Activated CD8-positive, alpha-beta memory T cell treated with anti-CD3 and anti-CD28 coated beads, Interleukin-2, amount 10 ng/mL, durations not matched to agents 7 days and 5 days (primary cell): ENCODE measurements at places on chromosomes 5 and 9. TPM values are rescaled to one million over a fixed set of nuclear protein-coding genes. Genes with fewer than 3 reads are reported as not detected.

The FOXI1 gene
- total RNA-seq = not detected

The BAAT gene
- total RNA-seq = not detected

The APBA1 gene
- total RNA-seq = 3.6 TPM

The RGS3 gene
- 76.4 TPM for total RNA-seq

The CDK5RAP2 gene
- total RNA-seq = 79.8 TPM

The ITK gene
- 215 TPM for total RNA-seq

The IDNK gene
- 6.2 TPM for total RNA-seq

The IL33 gene
- total RNA-seq = not detected

The IL3 gene
- total RNA-seq = 1.5 TPM

The QRFP gene
- total RNA-seq = not detected

The SLC2A8 gene
- total RNA-seq = 12.1 TPM

The ITGA2 gene
- total RNA-seq = 17.6 TPM

The ERGIC1 gene
- total RNA-seq = 30.9 TPM

The PCDHGA1 gene
- total RNA-seq = not detected

The OBP2B gene
- total RNA-seq = not detected

The HMCN2 gene
- not detected for total RNA-seq

The SLCO4C1 gene
- 0.35 TPM for total RNA-seq

The GMCL2 gene
- not detected for total RNA-seq

The CDH9 gene
- not detected for total RNA-seq

The GRM6 gene
- total RNA-seq = not detected

The DIPK1B gene
- total RNA-seq = not detected

The NKD2 gene
- 4.2 TPM for total RNA-seq

The PDE6A gene
- total RNA-seq = not detected

The HNRNPK gene
- 781 TPM for total RNA-seq

The HRCT1 gene
- not detected for total RNA-seq

The PRRT1B gene
- total RNA-seq = not detected

The SPATA31A3 gene
- total RNA-seq = not detected

The REEP5 gene
- total RNA-seq = 97.0 TPM

The RNF224 gene
- not detected for total RNA-seq

The UIMC1 gene
- total RNA-seq = 50.1 TPM

The TLX3 gene
- total RNA-seq = not detected

The LRRC70 gene
- total RNA-seq = 1.2 TPM

The NDUFAF2 gene
- 26.7 TPM for total RNA-seq

The LPCAT1 gene
- total RNA-seq = 85.3 TPM

The ANKRA2 gene
- total RNA-seq = 21.6 TPM

The SPINK7 gene
- total RNA-seq = not detected

The GCNT4 gene
- total RNA-seq = 0.41 TPM

The SARDH gene
- total RNA-seq = 0.38 TPM

The SLIT3 gene
- not detected for total RNA-seq

The HTR4 gene
- total RNA-seq = not detected

The NOXA1 gene
- 0.30 TPM for total RNA-seq

The MARVELD2 gene
- 0.26 TPM for total RNA-seq

The PTGES gene
- total RNA-seq = not detected

The SQSTM1 gene
- 130 TPM for total RNA-seq

The DND1 gene
- total RNA-seq = 2.9 TPM

The GFPT2 gene
- total RNA-seq = 0.37 TPM

The PCDHA9 gene
- total RNA-seq = not detected

The INSYN2B gene
- total RNA-seq = not detected

The SVEP1 gene
- not detected for total RNA-seq

The IFNK gene
- total RNA-seq = not detected
